ENCODE measurements at places on chromosomes 3 and 15.

GRCh38 chr3:16864610-16865313 is 20.0 kb upstream of the PLCL2 start:
- DNase-seq, result no peak

DNA sequence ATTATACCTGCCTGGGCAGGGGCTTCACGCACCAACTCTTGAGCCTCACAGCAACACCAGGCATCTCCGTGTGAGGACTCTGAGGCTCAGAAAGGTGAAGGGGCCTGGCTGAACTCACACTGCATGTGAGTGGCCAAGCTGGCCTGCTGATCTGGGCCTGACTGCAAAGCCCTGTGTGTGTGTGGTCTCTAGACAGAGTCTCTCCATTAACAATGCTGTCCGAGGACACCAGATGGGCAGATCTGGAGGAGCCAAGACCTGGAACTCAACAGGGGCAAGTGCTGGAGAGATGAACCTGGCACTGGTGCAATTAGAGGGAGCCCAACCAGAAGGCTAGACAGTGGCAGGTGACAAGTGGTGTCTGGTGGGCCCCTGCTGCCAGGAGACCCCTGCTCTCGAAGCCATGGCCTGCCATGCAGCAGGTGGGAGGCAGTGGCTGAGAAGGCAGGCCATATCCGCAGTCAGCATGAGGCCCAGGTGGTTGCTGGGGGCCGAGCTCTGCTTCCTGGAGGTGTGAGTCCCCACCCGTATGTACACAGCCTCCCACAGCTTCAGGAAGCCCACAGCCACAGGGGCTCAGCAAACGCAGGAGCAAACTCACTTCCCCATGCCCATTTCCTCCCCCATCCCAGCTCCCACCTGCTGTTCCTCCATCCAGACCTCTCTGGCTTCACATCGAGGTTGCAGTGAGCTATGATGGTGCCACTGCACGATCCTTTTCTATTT is 39.0 kb downstream of the CYP11A1 start:
- DNase-seq, result no peak

DNA sequence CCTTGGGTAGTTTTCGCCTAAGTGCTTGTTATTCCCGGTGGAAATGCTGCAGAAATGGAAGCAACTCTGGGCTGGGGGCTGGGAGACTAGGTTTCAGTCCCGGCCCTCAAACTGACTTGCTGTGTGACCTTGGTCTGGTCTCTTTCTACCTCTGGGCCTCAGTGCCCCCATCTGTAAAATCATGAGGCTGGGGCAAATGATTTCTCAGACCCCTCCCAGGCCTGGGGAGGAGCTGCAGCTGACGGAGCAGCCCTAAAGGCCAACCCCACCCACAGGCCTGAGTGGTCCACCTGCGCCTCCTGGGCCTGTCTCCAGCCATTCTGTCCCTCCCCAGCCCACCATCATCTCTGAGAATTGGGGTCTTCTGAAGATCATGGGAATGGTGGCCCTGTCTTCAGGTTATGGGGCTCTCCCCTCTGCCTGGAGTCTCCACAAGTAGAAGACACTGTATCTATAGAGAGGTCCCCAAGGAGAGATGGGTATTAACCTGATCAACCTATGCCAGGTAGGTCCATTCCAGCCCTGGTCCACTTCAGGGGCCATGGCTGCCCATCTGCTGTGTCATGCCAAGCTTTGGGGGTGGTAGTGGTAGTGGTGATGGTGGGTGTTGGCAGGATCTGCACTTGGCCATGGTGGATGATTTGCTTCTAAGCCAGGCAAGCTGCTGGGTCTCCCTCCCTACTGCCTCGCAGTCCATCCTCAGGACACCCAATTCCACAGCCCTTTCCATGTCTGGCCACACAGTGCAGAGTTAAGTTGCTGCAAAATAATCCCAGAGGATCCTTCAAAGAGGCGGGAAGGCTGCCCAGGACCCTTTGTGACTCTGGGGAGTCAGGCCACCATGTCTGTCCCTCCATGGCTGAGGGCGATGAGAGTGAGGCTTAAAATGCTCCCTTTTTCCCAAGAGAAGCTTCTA is 46.0 kb downstream of the ITGA11 start:
- no peak for DNase-seq

DNA sequence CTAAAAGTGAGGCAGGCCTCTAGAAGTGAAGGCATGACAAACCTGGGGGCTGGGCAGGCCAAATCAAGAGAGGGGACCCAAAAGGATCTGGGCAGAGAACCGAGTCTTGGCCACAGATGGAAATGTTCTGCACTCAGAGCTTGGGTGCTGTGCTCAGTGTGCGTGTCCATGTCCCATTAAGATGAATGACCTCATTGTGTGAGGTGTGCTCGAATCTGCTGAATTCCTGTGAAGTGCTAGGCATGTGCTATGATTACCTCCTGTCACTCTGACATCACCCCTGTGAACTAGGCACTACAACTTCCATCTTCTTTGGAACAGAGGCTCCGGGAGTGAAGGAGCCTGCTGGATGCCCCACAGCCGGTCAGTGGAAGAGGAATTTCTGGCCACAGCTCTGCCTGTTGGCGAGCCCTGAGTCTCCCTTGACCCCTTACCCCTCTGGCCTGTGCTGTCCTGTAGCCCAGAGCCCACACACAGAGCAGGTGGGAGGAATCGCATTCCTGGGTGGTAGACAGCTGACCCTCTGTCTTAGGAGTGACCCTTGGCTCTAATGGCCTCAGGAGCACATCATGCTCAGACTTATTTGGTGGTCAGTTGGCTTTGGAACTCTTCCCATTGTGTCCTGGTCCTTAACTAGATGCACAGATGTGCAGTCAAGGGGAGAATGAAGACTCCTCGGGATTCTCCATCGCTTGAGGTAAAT is 67.6 kb upstream of the CTDSPL start:
- no peak for DNase-seq

- no peak for DNase-seq
These were observed 200.2 kb upstream of the GOLGA6L4 start for GRCh38 chr15:84035399-84035766.

- no peak for DNase-seq
These were observed 1.3 kb upstream of the OXSR1 start for GRCh38 chr3:38163841-38164642.

GRCh38 chr15:95843241-95843910 is 487.1 kb upstream of the NR2F2 start:
- DNase-seq, result no peak

DNA sequence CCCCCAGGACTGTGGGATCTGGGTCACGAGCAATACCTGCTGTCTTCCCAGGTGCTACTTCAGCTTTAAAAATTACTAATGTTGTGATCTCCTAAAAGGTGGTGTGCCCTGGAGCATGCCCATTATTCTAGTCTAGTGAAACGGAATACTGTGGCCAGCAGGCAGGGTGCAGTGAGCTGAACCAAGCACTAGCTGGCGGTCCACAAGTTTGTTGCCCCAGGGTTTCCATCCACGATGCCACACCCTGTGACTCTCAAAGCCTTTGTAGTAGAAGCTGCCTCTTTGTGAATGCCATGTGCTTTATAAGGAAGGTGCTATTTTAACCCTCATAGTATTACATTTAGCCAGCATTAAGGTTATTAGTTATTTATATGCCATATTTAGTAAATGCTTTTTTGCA is 49.1 kb downstream of the PXYLP1 start:
- DNase-seq, result no peak

GRCh38 chr15:80736560-80736959 is 41.5 kb downstream of the ABHD17C start:
- DNase-seq, result no peak

DNA sequence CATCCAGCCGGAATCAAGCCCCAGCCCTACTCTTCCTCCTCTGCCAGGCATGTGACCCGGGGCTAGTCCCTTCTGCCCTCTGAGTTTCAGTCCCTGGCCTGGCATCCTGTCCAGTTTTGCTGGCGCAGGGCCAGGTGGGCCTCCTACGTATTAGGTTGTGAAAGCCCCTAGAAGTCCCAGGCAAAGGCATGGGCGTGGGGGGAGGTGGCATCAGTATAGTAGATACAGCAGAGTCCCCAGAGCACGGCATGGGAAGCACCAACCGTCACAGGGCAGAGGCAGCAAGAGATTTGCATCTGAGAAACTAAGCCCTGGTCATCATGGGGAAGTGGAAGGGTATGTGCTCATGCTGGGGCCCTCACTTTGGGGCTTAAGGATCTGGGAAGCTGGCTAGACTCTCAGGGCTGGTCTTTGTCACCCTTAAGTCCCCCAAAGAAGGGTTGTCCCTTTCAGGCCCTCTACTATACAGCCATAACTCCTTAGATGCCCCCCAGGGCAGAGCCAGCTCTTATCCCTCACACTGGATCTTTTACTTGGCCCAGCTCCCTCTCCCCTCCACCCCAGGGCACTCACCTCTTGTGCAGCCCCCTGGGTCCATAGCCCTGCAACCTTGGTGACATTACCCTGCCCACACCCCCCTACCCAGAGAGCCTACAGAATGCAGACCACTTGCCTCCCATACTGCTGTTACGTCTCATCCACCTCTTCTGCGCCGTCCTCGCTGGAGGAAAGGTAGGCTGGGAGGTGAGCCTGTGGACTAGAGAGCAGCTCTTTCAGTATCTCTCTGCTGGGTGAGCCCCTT is 11.3 kb downstream of the NBEAL2 start:
- no peak for DNase-seq

GRCh38 chr3:69004138-69004537 is 9.3 kb downstream of the EOGT start:
- DNase-seq, result no peak
